ENCODE measurements at places on chromosomes 11 and 22.

- DNase-seq, result peak; percentile 9
These were observed 6.7 kb upstream of the SYT7 start for GRCh38 chr11:61587541-61587941.

- DNase-seq, result no peak
These were observed 19.2 kb downstream of the EIF3M start for GRCh38 chr11:32602657-32603415.

DNA sequence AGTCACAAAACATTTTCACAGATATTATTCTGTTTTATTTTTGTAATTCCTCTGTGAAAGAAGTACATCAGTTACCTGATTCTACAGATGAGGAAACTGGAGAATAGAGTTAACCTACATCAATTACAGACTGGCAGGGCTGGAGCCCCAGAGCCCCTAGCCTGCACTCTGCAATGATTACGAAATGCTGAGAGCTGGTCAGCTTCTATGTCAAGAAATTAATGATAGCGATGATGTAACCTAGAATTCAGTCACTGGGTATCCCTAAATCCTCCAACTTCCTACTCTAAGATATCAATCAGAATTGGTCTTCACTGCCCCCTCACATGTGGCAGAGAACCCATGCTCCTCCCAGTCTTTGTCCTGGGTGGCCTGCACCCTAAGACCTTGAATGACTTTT is 273.5 kb upstream of the PLET1 start:
- DNase-seq, result no peak

DNA sequence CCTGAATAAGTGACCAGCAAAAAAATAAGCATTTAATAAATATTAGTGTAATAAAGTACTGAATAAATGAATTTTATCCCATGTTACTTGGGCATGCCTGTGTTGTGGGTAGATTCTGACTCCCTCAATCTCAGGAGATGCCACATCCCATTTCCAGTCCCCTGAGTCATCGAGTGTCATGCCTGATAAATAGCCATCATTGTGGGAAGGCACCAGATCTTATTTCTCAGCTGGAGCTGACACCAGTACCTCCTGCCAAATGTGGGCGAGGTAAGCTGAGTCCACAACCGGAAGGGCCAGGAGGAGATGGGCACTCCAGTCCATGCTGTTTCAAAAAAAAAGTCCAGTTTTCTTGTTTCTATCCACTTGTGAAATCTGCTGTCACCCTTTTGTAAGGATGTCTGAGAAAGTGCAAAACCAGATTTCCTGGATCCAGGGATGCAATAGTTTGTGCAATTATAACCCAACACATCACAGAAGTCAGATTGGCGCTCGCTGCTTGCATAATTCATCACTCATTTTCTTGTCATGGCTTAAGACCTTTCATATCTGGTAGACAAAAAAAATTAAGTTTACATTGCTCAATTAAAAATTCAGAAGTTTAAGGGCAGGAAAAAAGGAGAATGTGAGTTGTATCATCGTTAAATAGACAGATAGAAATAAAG is 311.6 kb downstream of the MIAT start:
- no peak for DNase-seq

DNA sequence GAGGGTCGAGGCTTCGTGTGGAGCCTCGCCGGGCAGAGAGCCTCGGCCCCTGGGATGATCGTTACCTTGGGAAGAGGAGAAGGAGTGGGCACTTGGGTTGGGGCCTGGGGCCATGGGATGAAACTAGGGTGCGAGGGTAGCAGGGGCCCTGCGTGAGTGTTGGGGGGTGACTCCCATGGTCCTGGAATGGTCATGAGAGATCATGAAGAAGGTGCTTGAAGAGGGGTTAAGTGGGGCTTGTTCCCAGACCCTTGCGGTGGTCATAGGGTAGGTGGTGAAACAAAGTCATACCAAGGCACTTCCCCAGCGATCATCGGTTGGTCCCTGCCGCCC is 284 bp downstream of the CCS start:
- no peak for DNase-seq

DNA sequence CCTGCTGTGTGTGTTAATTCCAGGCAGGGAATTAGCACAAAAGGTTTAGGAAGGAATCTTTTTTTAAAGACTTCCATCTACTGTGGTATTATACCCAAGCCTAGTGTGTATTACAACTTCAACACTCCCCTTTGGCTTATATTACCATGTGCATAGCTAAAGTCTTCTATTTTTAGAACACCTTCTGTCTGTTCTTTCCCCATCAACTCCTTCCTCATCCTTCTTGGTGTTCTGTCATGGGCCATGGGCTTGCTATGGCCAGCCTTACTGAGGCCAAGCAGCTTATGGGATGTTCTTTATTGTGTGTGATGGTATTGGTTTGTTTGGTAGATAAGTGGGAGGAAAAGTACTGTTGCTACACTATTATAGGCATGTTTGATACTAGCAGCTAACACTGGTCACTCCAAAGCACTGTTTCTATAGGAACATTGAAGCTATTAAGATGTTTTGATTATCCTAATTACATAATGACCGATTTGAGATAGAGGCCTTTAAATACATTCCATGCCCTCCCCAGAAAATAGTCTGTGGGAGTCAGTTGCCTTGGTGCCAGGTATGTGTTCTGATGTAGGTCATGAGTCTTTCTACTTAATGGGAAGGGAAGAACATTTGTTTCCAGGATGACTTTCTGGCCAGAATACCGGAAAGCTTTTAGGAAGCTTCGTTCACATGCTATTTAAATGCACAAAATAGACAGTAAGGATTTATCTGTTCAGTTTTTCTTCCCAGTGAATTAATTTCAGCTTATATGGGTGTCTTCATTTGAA is 16.5 kb downstream of the MCAM start:
- DNase-seq, result no peak

GRCh38 chr22:29216011-29216872 is 10.5 kb downstream of the EMID1 start:
- DNase-seq, result no peak

- no peak for DNase-seq
These were observed 116.9 kb downstream of the KIAA1671 start for GRCh38 chr22:25069426-25069757.

DNA sequence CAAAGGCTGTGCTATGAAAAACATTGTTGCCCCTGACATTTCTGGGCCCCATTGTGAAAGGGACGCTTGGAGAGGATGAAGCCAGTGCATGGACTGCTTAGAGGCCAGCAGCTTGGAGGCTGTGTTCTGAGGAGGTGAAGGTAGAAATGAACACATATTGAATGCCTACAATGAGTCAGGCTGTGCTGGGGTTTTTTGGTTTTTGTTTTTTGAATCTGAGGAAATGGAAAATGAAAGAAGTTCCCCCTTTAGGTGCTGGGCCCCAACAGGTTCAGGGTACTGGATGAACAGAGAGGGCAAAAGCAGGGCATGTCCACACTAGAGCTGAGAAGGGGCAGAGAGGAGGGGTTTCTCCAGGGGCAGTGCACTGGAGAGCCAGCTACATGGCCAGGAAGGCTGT is 166.1 kb upstream of the API5 start:
- no peak for DNase-seq

DNA sequence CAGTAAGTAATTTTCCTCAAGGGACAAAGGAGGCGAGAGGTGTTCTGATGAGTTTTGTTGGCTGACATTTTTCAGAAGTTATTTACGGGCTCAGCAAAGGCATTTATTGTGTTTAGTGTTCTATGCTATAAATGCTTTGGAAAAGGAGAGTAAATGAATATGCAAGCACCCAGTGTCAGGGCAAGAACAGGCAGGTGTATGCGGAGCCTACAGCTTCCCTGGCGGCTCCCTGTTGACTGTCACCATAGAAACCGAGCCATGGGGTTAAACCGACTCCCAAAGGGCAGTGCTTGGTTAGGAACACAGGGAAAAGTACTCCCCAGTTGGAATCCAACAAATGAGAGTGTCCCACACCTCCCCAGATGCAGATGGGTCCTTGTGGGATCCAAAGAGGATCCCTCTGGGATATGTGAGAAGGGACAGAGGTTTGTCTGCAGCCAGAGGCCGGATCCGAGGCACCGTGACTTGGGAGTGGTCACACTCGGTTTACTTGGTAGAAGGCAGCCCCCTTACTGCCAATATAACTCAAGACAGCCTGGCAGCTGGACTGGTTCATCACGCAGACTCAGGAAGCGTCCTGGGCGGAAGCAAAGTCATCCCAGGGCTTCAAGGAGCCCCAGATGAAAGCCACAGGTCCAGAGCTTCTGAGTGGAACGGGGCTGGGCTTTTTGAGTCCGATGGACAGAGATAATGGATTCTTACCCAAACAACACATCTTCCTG is 329.7 kb downstream of the CTTN start:
- no peak for DNase-seq

DNA sequence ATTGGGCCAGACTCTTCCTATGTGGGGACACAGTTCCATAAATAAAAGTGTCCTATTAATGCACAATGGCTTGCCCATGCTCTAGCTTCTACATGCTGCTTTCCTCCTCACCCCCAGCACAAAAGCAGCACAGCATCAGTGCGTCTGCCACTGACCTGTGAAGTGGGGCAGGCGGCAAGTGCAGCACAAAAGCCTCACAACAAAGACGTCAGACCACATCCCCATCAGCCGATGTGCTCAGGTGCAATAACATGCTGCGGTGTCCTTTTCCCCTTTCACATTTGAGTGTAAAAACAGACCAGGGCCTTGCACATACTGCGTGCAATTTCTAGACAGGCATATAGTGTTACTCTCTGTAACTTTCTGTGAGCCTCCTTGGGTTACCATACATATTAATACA is 12.8 kb downstream of the DKK3 start:
- peak; percentile 31 for DNase-seq

DNA sequence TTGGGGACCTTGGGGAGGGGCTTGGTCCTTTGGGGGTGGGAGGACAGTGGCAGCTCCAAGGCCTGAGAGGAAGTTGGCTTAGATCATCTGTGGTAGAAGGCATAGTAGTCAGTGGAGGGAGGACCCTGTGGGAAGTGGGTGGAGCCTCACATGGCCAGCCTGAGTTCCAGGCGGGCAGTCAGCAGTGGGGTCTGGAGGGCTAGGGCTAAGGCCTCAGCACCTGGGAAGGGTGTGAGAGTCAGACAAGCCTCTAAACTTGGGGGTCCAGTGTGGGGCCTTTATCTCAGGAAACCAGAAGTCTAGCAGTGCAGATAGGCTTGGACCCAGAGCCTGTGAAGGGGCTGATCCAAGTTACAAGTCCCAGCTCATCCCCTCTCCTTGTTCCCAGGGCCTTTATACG is 4.0 kb downstream of the NLRX1 start:
- no peak for DNase-seq

GRCh38 chr22:41620589-41621098 is at the start of gene DESI1:
Gene DESI1 (minus strand): TSS chr22:41621043. CDS start chr22:41620839, 204 bp downstream.
- no peak for DNase-seq

- no peak for DNase-seq
These were observed 63.2 kb downstream of the GRIA4 start for GRCh38 chr11:105673089-105673488.

GRCh38 chr11:33296695-33297094 is 39.5 kb downstream of the HIPK3 start:
- DNase-seq, result no peak

DNA sequence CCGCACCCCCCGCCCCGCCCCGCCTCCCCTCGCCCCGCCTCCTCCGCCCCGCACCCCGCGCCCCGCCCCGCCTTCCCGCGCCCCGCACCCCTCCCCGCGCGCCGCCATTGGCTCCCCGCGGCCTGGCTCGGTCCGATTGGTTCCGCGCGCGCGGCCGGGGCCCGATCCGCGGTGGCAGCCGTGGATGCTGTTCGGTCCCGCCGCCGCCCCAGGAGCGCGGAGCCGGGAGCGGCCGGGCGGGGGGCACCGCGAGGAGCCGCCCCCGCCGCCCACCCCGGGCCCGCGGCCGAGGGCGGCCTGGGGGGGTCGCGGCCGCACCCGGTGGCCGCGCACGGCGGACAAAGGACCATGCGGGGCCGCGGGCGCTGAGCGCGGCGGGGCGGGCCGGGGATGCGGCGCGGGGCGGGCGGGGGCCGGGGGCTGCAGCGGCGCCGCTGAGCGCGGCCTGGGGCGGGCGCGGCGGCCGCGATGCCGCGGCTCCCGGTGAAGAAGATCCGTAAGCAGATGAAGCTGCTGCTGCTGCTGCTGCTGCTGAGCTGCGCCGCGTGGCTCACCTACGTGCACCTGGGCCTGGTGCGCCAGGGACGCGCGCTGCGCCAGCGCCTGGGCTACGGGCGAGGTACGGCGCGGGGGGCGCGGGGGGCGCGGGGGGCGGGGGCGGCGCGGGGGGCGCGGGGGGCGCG is at the start of gene B4GALNT4:
Gene B4GALNT4 (plus strand): TSS at position 164 of the 683 bp plus-strand sequence. CDS start 305 bp downstream, at position 469.
- no peak for DNase-seq

DNA sequence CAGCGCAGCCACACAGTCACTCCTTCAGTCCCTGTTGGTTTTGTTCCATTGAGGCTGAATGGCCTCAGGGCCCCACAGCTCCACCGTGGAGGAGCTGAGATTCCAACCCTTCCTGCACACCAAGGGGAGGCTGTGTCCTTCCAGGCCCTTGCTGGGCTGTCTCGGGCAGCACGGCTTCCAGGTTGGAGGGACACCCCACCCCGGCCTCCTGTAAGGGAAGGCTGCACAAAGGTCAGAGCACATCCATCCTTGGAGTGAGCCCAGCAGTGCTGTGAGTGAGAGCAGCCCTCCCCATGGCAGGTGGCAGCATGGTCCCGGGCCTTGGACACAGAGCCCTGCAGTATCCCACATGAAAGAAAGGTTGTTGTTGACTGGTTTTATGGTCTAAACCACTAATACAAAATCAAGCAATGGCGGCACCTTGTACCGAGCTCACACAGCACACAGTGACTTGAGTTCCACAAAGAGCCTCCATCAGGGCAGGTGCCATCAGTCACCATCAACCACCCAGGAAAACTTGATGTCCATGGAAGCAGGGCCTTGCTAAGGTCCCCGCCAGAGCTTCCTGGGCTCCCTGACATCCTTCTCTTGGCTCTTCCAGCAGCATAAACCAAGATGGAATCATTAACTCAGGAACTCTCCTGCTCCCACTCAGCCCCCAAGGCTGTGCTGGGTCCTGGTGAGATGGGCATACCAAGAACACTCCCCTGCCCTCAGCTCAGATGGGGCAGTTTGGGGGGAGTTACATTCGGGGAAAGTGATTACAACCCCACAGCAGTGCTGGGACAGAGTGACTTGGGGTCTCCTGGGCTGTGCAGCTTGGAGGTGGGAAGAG is 1500.4 kb downstream of the TBC1D22A start:
- no peak for DNase-seq

Measured in activated gamma-delta T cell treated with anti-CD3 and anti-CD28 coated beads, Interleukin-2, amount 50 U/mL, for 16 hours (primary cell).